ENCODE measurements at places on chromosomes 12 and 14. TPM values are rescaled to one million over a fixed set of nuclear protein-coding genes. Genes with fewer than 3 reads are reported as not detected.

Gene GPR68
- 2.1 TPM for total RNA-seq

Gene RERG
- 13.8 TPM for total RNA-seq

Gene RBM25
- total RNA-seq = 134 TPM

- no peak for DNase-seq
Observed at GRCh38 chr12:44335030-44335429, 499.1 kb downstream of the TMEM117 start.

DNA sequence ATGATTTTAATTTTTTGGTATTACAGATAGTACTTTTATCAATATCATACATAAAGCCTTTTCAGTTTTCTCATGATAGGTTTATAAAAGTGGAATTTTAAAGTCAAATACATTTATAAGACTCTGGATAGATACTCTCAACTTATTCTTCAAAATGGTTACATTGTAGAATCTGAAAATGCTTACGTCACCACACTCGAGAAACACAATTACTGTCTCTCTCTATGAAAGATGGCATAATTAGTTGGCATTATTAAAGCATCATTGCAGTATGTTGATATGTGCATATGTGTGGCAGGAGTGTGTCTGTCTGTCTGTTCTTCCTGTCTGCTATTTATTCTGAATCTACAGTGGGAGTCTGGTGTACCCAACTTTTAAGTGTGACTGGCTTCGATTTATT lies 397.1 kb downstream of the SNAPC1 start:
- no peak for DNase-seq

GRCh38 chr12:536751-537245 lies 77.1 kb downstream of the B4GALNT3 start:
- DNase-seq = no peak

GRCh38 chr14:52883658-52884057 lies 67.2 kb downstream of the FERMT2 start:
- DNase-seq = no peak

DNA sequence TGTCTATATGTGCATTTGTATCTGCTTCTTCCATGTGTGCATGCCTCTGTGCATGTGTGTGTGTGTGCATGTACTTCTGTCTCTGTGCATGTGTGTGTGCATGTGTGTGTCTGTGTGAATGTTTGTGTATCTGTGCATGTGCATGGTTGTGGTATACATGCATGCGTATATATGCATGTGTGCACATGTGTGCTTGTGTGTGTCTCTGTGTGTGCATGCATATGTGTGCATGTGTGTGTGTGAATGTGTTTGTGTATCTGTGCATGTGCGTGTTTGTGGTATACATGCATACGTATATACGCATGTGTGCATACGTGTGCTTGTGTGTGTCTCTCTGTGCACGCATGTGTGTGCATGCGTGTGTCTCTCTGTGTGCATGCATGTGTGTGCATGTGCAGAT lies 363.2 kb upstream of the SFSWAP start:
- DNase-seq = no peak

Gene NUP37
- total RNA-seq = 13.8 TPM

DNA sequence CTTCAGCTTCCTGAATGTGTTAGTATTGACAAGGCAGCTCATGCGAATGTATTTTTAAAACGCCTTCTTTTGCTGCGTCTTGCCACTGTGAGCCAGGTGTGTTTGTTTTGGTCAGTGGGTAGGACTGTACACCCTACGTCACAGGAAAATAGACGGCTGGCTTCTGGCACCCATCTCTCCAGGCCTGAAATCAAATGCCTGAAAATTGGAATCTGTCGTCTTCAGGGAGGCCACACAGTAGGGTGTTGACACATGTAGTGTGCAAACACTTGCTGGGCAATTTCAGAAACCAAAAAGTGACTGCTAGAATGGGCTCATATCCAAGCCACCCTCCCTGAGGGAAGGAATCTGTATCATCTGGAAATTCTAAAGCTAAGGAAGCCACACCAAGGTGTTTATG lies 209.3 kb downstream of the TTC8 start:
- no peak for DNase-seq

DNA sequence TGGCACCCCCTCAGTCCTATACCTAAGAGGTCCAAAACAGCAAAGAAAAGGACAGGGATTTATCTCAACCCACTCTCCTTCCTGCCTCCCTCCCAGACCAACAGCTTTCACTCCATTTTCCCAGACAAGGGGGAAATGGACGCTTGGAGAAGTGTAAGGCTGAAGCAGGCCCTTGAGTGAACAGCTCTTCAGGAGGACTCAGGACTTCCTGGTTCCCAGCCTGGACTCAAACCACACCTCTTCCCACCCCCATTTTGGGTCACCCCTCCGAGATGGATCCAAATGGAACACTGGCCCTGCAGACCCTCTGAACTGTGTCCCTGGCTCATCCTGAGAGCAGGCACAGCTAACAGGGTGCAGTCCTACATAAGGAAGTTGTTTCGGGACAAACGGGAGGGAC lies 2.7 kb downstream of the KMT2D start:
- no peak for DNase-seq

- peak; percentile 27 for DNase-seq
Observed at GRCh38 chr12:22530-23201, 43.9 kb upstream of the IQSEC3 start.

GRCh38 chr14:105398044-105398725 lies at the start of gene TEX22:
TEX22 (plus strand) TSS chr14:105398538; CDS start chr14:105399341, 803 bp downstream.
- DNase-seq = peak; percentile 94

GRCh38 chr12:131108177-131108955 lies 154.7 kb downstream of the ADGRD1 start:
- DNase-seq = peak; percentile 46

Gene GZMB
- not detected for total RNA-seq

Gene CNTN1
- 5.9 TPM for total RNA-seq

DNA sequence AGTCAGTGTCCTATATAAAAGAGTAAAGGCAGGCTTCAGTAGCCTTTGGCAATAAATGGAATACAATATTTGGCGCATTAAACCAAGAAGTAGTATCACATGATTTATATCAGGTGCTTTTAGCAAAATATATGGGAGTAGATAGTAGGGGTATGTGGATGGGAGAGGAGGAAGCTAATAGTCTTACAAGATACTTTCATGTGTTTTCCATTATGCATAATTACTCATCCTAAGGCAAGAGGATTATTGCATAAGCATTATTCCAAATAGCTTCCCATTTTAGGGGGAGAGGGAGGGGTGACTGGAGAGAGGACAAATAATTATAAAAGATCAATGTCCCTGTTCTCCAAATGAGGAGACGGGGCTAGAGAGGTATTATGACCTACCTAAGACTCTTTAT lies 104.3 kb downstream of the DUSP6 start:
- DNase-seq = no peak

DNA sequence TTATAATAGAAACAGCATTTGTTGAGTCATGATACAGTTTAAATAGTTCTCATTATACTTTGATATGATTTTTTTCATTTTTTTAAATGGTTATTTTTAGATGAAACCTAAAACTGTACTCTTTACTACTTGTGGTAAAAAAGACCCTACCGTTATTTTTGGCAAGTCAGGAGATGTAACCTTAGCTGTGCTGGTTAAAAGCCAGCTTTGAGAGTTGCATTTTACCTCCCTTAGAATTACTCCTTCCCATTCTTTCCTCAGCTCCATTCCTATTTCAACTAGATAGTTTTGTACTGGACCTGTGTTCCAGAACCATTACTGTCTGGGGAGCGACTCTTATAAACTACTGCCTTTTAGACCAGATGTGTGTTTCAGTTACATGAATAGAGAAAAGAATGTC lies 92.0 kb downstream of the RAD51B start:
- DNase-seq = no peak

- DNase-seq = no peak
Observed at GRCh38 chr14:31529053-31529452, 32.2 kb upstream of the NUBPL start.

Gene TPCN1
- 74.1 TPM for total RNA-seq
